Stomach (tissue), 19 donors: ENCODE measurements at places on chromosomes 2 and 18. TPM values are rescaled to one million over a fixed set of nuclear protein-coding genes. Genes with fewer than 3 reads are reported as not detected.

GRCh38 chr2:160731415-160731814 is 237.8 kb upstream of the RBMS1 start:
- DNase-seq: no peak

DNA sequence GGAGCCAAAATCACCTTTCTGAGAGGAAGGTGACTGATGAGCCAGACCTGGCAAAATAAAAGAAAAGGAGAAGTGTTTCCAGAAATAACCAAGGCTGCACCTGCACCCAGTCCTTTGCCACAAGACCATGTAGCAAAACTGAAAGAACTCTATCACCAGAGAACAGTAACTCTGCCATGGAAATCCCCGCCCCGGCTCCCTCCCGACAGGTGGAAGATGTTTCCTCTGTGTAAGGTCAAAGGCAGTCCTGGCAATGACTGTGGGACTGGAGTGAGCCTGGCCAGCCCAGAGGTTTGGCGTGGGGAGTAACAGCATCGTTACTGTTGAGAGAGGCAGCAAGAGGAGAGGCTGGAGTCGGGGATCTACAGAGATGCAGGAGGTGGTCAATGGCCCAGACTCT is 42.3 kb downstream of the SPRED2 start:
- DNase-seq: peak; percentile 66

DNA sequence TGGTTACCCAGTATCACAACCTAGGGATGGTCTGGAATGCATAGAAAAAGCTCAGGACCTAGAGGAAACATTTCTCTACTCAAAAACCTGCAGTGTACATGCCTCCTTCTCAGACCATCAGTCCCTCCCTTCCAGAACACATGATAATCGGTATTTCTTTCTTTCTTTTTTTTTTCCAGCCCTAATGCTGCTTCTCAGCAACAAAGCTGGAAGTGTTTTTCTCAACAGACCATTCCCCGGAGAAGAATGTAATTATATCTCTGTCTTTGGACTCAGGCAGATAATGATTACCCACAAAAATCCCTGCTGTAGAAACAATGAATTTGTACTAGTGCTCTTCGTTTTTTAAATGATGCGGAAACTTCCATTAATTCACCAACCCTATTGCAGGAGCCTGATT is 44.1 kb upstream of the NDUFV2 start:
- no peak for DNase-seq

- DNase-seq: peak; percentile 39
Measured at GRCh38 chr2:18123211-18123570, 244.7 kb downstream of the KCNS3 start.

DNA sequence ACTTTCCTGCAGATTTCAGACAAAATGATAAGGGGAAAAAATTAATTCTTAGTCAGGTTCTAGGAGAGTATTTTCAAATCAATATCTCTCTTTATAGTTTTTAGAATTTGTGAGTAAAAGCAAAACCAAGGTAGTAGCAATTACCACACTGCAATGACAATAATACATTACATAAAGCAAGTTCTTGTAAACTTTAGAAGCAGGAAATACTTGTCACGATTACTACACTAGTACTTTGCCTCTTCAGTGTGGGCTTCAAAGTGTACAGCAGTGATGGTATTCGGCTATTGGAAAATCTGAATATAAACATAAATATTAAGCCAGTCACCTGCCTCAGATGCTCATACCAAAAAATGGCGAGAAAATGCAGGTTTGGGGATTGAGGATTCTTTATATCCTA is 81.0 kb downstream of the ALPK2 start:
- no peak for DNase-seq

The LIMS2 gene
- polyA plus RNA-seq: 66.6 TPM

DNA sequence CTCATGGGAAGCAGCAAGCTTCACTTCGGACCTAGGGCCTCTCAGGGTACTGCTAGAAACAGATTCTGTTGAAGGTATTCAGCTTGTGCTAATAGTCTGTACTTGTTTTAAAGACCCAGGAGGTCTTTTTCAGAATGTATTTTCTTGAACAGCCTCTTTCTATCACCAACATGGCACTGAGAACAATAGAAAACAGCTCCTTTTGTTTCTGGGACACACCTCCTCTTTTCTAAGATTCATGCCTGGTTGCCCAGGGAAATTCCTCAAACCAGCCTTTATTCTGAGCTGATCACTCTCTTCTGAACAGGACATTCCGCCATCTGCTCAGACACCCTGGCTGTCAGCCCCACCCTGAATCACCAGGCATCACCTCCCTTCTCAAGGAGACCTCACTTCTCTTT is 389.6 kb downstream of the TGIF1 start:
- no peak for DNase-seq

DNA sequence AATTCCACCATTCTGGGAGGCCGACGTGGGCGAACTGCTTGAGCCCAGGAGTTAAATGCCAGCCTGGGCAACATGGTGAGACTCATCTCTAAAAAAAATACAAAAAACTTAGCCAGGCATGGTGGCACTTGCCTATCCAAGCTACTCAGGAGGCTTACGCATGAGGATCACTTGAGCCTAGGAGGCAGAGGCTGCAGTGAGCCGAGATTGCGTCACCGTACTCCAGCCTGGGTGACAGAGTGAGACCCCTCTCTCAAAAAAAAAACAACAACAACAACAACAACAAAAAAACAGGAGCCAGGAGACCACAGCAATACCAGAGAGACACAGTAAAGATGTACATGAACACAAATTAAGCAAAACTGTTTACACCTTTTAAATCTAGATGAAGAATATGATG is 52.9 kb downstream of the TLK1 start:
- no peak for DNase-seq
